NCI-H187 (cell line): ENCODE measurements at places on chromosomes 12 and 14.

DNA sequence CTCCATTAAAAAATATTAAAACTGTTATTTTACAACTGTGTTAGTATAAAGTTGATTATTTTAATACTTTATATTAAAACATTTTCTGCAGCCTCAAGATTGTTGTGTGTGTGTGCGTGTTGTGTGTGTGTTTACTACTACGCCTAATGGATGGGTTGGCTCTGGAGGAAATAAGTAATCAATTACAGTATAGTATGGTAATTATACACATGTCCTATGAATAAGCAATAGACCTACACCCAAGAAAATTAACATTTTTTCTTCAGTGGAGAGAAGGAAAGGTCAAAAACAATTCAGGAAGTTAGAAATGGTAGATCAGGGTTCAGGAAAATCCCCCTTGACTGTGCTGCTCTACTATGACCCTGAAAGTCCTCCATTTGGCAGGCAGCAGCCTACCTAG is 65.7 kb upstream of the DYRK2 start:
- no peak for DNase-seq

DNA sequence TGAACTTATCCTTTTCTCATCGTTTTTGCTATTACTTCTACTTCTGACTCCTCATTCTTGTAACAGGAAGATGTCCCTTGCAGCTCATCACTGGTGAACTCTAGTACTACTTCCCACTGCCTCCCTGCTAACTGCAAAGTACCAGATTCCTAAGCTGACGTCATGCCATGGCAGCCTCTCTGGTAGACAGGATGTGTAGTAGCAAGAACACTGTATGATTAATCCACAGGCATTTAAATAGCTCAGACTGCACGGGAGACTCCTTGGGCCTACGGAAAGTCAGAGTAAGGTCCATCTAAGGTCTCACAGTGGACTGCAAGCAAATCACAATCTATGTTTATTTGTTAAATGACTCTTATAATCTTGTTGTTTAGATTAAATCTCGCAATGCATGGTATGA is 43.5 kb downstream of the DNAI7 start:
- DNase-seq, result no peak

DNA sequence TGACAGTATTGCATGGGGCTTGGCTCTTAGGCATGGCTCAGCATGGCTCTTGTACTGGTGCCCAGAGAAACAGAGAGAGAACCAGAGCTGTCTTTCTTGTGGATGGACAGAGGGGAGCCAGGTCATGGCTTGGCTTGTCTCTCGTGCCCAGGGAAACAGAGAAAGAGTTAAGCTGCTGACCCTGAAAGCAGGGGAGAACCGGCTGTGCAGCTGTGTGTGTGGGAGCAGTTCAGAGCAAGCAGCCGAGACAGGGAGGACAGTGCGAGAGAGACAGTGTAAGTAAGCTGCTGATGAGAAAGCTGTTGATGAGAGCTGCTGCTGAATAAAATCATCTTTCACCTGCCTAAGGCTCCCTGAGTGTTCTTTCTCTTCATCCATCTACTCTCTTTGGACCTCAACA is 61.3 kb upstream of the DDHD1 start:
- no peak for DNase-seq

DNA sequence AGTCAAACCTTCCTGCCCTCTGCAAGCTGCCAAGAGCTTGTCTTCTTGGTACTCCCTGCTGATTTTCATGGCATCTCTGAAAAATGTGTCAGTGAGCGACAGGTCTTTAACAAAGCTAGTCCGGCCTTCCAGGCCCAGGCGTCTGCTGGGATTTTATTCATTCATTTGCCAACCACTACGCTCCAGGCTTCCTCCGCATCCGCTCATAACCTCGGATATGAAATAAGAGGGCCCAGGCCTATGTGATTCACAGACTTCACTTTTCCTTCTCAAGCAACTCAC is 13.8 kb downstream of the TSPAN9 start:
- no peak for DNase-seq
